ENCODE measurements at places on chromosomes 3 and 15. TPM values are rescaled to one million over a fixed set of nuclear protein-coding genes. Genes with fewer than 3 reads are reported as not detected.

MST1R gene
- 9.1 TPM for polyA plus RNA-seq

TICRR gene
- polyA plus RNA-seq: 11.6 TPM

DNASE1L3 gene
- 2.3 TPM for polyA plus RNA-seq

ABI3BP gene
- polyA plus RNA-seq: 72.7 TPM

ATP2B2 gene
- 0.23 TPM for polyA plus RNA-seq

CDCP1 gene
- 0.42 TPM for polyA plus RNA-seq

MORC1 gene
- not detected for polyA plus RNA-seq

C3orf80 gene
- 5.2 TPM for polyA plus RNA-seq

HESX1 gene
- 3.3 TPM for polyA plus RNA-seq

MYZAP gene
- 67.2 TPM for polyA plus RNA-seq

TRH gene
- polyA plus RNA-seq: 0.60 TPM

Measured in right lung (tissue), 10 donors.